ENCODE measurements at places on chromosomes 5 and 9. TPM values are rescaled to one million over a fixed set of nuclear protein-coding genes. Genes with fewer than 3 reads are reported as not detected.

Gene MARVELD2
- total RNA-seq = 0.07 TPM

- DNase-seq = no peak
Measured at GRCh38 chr5:172913117-172913850, 45.9 kb upstream of the RPL26L1 start.

Gene TXN
- total RNA-seq = 209 TPM

DNA sequence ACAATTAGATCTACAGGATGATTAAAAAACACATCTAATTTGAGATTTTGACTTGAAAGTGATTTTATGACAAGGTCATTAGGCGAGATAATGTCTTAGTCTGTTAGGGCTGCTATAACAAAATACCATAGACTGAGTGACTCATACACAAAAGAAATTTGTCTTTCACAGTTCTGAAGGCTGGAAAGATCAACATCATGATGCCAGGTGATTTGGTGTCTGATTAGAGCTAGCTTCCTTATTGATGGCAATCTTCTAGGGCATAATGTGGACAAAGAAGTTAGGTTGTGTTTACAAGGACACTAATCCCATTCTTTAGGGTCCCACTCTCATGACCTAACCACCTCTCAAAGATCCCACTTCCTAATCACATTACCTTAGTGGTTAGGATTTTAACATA, 256.7 kb downstream of the TUSC1 start:
- no peak for DNase-seq

Measured in activated CD4-positive, alpha-beta T cell treated with anti-CD3 and anti-CD28 coated beads, Interleukin-2, amount 10 ng/mL, durations not matched to agents 7 days and 5 days (primary cell).